ENCODE measurements at places on chromosomes 4 and X. TPM values are rescaled to one million over a fixed set of nuclear protein-coding genes. Genes with fewer than 3 reads are reported as not detected.
A peak's percentile ranks its signal among the peaks of the same experiment; 100 is the strongest.

The MAP7D2 gene
- 0.64 TPM for total RNA-seq

DNA sequence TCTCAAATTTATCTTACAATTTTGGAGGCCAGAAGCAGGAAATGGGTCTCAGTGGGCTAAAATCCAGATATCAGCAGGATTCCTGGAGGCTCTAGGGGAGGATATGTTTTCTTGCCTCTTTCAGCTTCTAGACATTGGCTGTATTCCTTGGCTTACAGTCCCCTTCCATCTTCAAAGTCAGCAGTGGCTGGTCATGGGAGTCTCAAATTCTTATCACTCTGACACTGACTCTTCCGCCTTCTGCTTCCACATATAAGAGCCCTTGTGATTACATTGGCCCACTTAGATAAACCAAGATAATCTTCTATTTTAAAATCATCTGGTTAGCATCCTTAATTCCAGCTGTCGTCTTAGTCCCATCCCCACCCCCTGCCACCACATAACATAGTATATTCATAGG is 113.0 kb downstream of the PCDH7 start:
- H3K27me3 ChIP-seq = no peaks in the 10 kb centered on the region
- H3K4me1 ChIP-seq = no peaks in the 10 kb centered on the region
- H3K36me3 ChIP-seq = no peaks in the 10 kb centered on the region
- no peak overlapping the region for H3K4me3 ChIP-seq
- no peak for DNase-seq

DNA sequence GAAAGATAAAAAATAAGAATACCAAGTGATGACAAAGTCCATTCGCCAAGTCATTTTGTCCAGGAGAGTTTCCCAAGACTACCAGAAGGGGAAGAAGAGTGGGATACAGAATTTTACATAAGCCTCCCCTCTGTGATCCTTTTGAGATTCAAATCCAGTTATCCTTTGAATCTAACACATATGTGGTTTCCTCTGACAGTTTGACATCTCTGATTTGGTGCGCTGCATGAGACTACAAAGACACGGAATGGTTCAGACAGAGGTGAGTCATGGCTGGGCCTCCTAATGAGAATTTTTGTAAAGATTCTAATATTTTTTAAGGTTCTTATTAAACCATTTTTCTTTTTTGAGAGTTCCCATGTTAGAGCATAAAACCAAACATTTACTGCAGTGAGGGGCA is 38.3 kb downstream of the SLC10A6 start:
- DNase-seq = no peak
- H3K4me3 ChIP-seq = no peak overlapping the region
- no peak overlapping the region for H3K27ac ChIP-seq
- peaks cover 7% of the 10 kb centered on the region for H3K4me1 ChIP-seq
- no peaks in the 10 kb centered on the region for H3K27me3 ChIP-seq
- peaks cover 5% of the 10 kb centered on the region for H3K36me3 ChIP-seq

GRCh38 chr4:2036327-2036726 is 22.8 kb upstream of the NAT8L start:
- no peak overlapping the region for H3K27ac ChIP-seq
- DNase-seq = no peak
- H3K4me1 ChIP-seq = no peaks in the 10 kb centered on the region
- no peaks in the 10 kb centered on the region for H3K36me3 ChIP-seq
- H3K4me3 ChIP-seq = no peak overlapping the region

DNA sequence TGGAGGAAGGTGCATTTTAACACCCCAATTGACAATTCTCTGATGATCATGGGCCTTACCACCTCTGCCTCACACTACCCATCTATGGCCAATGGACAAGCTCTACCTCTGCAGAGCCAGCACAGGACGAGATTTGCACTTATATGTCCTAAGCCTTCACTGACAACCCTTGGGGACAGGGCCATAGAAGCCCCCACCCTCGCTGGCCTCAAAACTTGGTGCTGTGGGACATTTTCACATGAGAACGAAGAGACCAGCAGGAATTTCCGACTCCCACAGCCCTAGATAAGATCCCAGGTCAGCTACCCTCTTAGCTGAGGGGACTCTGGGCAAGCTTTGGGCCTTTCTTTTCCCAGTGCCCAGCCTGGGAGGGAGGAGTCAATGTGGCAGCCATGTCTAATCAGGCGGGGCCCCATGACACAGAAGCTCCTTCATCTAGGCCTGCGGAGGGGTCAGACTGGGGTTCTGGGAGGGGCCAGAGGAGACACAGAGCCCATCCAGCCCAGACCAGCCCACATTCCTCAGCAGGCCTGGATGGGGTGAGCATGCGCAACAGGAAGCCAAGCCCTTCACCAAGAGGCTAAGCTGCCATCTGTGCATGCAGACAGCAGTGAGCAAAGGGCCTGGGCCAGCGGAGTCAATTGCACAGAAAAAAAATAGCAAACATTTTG is 12.1 kb downstream of the PJA1 start:
- H3K4me1 ChIP-seq = peaks cover 23% of the 10 kb centered on the region
- no peak overlapping the region for H3K27ac ChIP-seq
- H3K4me3 ChIP-seq = no peak overlapping the region
- no peaks in the 10 kb centered on the region for H3K36me3 ChIP-seq
- peak; percentile 97 for DNase-seq

The DNAAF6 gene
- 4.9 TPM for total RNA-seq

The LPAR4 gene
- total RNA-seq = not detected

DNA sequence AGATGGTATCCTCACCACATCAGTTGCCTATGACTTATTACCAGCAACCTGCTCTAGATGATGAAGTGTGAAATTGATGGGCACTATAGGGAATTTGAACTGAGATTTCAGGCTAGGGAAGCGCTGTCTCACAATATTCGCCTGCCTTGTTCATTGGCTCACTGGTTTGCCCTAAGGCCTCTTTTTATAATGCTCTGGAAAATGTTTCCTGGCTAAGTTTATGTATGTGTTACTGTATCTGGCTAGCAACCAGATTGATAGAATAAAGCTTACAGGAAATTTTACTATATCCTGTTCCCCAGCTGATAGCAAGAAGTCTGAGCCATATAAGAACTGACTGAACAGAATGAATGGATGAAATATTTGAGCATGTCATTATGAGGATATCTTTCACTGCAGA is 71.6 kb downstream of the GSTCD start:
- H3K4me1 ChIP-seq = no peaks in the 10 kb centered on the region
- no peaks in the 10 kb centered on the region for H3K36me3 ChIP-seq
- DNase-seq = peak; percentile 13
- no peak overlapping the region for H3K27ac ChIP-seq

GRCh38 chr4:52822972-52823701 is 39.0 kb upstream of the RASL11B start:
- DNase-seq = no peak
- peak overlapping the region; percentile 52 for H3K27ac ChIP-seq
- no peaks in the 10 kb centered on the region for H3K27me3 ChIP-seq
- H3K36me3 ChIP-seq = no peaks in the 10 kb centered on the region
- H3K4me1 ChIP-seq = peaks cover 11% of the 10 kb centered on the region

DNA sequence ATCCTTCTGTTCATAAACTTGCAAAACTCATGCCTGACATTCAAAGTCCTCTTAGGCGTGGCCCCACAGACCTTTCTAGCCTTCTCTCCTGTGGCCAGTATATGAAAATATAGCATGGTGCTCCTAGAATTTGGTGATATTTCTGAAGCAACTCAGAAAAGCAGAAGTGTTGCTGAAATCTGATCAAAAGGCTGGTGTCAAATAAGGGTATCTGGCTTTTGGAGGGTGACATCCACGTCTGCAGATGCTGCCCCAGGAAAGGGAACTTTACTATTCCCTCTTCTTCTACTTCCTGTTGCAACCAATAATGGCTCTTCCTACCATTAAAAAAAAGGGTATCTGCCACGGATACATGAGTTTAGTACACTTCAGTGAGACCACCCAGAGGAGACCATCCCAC is 83.9 kb upstream of the RPS6KA3 start:
- H3K4me3 ChIP-seq = no peak overlapping the region
- no peak overlapping the region for H3K27ac ChIP-seq
- no peaks in the 10 kb centered on the region for H3K36me3 ChIP-seq
- H3K4me1 ChIP-seq = no peaks in the 10 kb centered on the region

The GLOD5 gene
- total RNA-seq = 1.6 TPM

GRCh38 chrX:114906984-114907510 is 110.4 kb downstream of the IL13RA2 start:
- H3K4me3 ChIP-seq = no peak overlapping the region
- DNase-seq = no peak
- H3K36me3 ChIP-seq = no peaks in the 10 kb centered on the region
- peaks cover 16% of the 10 kb centered on the region for H3K27me3 ChIP-seq
- H3K27ac ChIP-seq = no peak overlapping the region

- no peaks in the 10 kb centered on the region for H3K4me1 ChIP-seq
- H3K27ac ChIP-seq = no peak overlapping the region
- no peak overlapping the region for H3K4me3 ChIP-seq
- peaks cover 2% of the 10 kb centered on the region for H3K27me3 ChIP-seq
- DNase-seq = no peak
These were observed 50.9 kb downstream of the MFAP3L start for GRCh38 chr4:169975131-169975837.

DNA sequence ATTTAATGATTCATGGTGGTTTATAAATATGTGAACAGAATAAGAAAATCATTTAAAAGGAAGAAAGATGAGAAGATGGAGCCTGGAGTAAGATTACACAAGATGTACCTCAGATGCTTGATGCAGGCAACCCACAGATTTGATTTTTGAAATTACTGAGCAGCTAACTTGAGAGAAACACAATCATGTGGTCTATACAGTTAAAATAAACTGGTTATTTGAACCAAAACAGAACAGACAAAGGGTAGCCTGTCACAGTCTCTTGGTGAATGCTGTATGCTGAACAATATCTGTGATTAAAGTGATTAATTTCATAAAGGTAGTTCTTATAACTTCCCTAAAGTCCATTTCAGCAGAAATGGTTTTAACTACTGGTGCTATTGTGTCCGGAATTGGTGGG is 4.2 kb downstream of the PI4K2B start:
- H3K27me3 ChIP-seq = no peaks in the 10 kb centered on the region
- no peak overlapping the region for H3K4me3 ChIP-seq
- no peak overlapping the region for H3K27ac ChIP-seq
- no peak for DNase-seq

GRCh38 chrX:71871367-71871766 is 39.3 kb upstream of the NHSL2 start:
- H3K27ac ChIP-seq = no peak overlapping the region
- H3K4me3 ChIP-seq = no peak overlapping the region
- no peaks in the 10 kb centered on the region for H3K36me3 ChIP-seq
- peaks cover 5% of the 10 kb centered on the region for H3K27me3 ChIP-seq
- no peak for DNase-seq

The RAB33A gene
- total RNA-seq = 2.0 TPM

The LUZP4 gene
- total RNA-seq = not detected

GRCh38 chrX:44828008-44828605 is 15.7 kb upstream of the DUSP21 start:
- H3K27ac ChIP-seq = no peak overlapping the region
- H3K36me3 ChIP-seq = no peaks in the 10 kb centered on the region
- H3K27me3 ChIP-seq = peaks cover 15% of the 10 kb centered on the region
- H3K4me1 ChIP-seq = no peaks in the 10 kb centered on the region

All from lung (tissue), 17 donors.